Stimulated activated CD4-positive, alpha-beta T cell treated with anti-CD3 and anti-CD28 coated beads, Interleukin-2, amount 100 ng/mL, for 48 hours (primary cell): ENCODE measurements at places on chromosomes 3 and 15.

DNA sequence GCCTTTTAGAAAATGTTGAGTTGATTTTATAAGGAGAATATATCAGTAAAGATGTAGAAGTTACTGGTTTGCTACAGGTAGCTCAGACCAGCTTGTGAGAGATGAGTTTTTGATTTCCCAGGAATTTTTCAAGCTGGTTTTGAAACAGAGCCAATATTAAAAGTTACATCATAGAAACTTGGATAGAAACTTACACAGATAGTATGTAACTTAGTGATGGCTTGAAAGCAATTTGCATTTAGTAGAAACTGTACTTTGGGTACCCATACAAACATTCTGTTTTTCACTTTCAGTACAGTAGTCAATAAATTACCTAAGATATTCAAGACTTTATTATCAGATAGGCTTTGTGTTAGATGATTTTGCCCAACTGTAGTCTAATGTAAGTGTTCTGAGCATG, 93.4 kb downstream of the RBMS3 start:
- DNase-seq: no peak

GRCh38 chr3:191355406-191355805, 25.1 kb upstream of the UTS2B start:
- no peak for DNase-seq

DNA sequence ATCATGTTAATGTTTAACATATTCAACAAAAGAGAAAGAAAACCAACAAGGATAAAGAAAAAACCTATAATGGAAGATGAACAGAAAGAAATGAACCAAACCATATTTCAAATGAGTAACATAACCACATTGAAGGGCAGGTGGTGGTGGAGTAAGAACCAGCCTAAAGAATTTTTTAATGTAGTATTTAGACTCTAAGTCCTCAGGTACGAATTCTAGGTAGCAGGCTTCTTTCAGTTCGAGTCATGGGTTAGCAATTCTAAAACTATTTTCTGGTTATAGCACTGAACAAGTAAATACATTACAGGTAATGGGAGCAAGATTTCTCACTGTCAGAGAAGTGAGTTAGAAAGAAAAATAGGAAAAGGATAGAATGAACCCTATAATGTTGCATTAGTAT, 24.4 kb downstream of the DCBLD2 start:
- DNase-seq: no peak

DNA sequence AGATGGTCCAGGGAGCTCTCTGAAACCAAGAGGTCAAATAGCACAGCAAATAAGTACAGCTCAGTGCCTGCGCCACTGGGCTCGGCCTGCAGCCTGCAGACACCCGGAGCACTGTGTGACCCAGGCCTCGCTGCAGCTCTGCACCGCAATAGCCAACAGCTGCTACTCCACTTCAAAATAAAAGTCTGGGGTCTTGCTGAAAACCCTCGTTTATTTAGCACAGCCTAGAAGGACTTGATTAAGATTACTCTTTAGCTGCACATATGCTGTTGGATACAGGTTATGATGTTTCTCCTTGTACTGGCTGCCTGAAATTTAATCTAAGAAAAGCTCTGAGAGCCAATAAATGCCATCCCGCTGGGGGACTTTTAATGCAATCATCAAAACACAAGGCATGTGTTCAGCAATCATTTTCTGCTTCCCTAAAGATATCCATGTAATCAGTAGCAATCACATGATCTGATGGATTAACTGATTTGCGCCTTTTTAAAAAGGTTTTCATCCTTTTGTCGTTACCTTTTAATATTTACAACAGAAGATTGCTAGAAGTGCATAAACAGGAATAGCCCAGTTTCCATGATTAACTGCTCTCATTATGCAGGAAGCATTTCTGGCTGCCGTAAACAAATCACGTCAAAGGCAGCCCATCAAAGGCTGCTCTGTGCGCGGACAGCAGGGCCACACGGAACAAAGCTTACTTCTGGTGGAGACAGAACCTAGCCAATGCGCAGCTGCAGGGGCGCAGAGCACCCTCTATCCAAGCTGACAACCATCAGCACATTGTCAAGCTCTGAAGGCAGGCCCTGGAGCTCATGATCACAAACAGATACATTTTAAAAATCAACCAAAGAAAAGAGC, 58.8 kb downstream of the CLASP2 start:
- no peak for DNase-seq

DNA sequence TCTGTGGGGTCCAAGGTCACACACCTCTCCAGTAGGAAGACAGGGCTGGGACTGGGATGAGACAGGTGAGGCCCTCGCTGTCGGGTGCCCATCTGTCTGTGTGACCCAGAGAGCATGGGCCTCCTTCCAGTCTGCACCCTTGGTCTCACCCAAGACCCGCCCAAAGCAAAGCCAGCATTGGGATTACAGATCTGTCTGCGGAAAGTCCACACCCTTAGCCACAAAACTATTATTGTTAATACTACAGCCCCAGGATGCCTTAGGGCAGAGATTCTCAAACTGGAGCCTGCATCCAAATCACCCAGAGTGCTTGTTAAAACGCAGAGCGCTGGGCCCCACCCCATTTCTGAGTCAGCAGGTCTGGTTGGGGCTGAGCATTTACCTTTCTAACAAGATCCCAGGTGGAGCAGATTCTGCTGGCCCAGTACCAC, 58.5 kb upstream of the ZNF148 start:
- DNase-seq: no peak

DNA sequence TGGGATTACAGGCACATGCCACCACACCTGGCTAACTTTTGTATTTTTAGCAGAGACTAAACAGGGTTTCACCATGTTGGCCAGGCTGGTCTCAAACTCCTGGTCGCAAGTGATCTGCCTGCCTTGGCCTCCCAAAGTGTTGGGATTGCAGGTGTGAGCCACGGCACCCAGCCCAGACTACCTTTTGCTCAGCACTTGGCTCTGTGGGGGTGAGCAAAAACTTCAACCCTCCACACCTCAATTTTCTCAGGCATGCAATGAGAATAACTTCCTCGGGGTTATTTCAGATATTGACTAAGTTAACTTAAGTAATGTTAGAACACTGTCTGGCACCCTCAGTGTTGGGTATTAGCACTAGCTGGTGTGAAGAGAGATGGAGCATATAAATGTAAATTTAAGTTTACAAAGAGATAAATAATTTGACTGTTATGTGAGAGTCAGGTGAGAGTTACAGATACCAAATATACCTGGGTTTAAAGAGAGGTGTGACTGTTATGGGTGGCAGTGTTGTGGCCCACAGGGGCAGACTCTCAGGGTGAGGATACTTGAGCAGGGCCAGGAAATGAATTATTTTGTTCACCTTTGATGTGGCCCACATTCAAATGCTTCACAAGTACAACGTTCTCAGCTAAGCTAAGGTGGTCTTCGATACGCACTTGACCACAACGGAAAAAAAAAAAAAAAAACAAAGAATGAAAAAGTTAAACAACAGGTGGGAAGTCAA, 29.0 kb downstream of the CPOX start:
- DNase-seq: no peak

DNA sequence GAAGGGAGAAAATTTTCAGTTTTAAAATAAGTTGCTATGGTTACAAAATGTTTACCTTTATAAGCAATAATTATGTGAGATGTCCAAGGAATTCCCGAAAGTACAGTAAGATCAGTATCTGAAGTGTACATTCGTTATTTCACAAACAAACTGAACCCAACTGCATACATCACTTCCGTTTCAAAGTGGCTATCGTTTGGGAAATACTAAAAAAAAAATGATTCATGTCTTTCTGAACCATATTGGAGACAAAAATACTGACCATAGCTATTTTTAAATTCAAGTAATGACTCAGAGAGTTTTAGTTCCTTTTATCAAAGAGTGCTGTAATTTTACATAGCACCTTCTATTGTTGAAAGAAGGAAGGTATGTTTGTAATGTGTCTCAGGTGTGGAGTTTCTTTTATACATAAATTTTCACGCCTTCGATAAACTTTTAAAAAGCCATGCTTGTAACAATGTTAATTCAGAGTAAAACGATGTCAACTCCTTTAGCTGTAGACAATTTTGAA, 8.0 kb upstream of the ANKRD28 start:
- DNase-seq: no peak

GRCh38 chr3:149239357-149239936, 17.8 kb upstream of the CP start:
- DNase-seq: no peak

GRCh38 chr3:120536642-120537041, 59.5 kb upstream of the NDUFB4 start:
- DNase-seq: no peak

DNA sequence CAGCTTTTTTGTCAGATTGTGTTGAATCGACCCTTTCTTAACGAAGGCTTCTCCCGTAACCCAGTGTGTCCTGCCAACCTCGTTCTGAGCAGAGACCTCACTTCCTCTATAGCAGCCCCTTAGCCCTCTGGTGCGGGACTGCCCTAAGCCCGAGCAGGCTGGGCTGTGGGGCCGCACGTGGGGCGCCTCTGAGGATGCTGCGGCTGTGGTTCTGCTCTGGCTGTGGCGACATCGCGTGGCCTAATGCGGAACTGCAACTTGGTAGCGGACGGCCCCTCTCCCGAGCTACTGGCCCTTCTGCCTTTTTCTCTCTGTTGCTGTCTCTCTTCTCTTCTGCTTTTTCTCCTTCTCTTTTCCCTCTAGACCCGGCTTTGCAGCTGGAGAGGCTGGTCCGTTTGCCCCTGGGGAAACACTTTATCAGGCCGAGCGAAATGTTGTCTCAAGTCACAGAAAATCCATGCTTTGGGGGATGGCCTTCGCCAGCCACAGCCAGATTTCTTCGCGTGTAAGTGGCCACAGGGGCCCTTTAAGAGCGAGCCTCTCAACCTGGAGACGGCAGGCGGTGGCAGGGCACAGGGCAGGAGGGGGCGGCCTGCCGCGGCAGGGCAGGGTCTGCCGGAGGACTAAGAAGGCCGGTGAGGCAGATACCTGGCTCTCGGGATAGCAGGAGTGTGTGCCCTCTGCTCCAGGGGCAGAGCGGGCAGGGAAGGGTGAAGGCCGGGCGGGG, 19.4 kb upstream of the KIF23 start:
- peak; percentile 91 for DNase-seq

GRCh38 chr3:84987706-84988504, 29.1 kb downstream of the CADM2 start:
- DNase-seq: no peak

GRCh38 chr3:132228923-132229322, 88.3 kb upstream of the ACP3 start:
- no peak for DNase-seq

- no peak for DNase-seq
These were observed 5.2 kb downstream of the GLB1 start for GRCh38 chr3:33091746-33092145.

DNA sequence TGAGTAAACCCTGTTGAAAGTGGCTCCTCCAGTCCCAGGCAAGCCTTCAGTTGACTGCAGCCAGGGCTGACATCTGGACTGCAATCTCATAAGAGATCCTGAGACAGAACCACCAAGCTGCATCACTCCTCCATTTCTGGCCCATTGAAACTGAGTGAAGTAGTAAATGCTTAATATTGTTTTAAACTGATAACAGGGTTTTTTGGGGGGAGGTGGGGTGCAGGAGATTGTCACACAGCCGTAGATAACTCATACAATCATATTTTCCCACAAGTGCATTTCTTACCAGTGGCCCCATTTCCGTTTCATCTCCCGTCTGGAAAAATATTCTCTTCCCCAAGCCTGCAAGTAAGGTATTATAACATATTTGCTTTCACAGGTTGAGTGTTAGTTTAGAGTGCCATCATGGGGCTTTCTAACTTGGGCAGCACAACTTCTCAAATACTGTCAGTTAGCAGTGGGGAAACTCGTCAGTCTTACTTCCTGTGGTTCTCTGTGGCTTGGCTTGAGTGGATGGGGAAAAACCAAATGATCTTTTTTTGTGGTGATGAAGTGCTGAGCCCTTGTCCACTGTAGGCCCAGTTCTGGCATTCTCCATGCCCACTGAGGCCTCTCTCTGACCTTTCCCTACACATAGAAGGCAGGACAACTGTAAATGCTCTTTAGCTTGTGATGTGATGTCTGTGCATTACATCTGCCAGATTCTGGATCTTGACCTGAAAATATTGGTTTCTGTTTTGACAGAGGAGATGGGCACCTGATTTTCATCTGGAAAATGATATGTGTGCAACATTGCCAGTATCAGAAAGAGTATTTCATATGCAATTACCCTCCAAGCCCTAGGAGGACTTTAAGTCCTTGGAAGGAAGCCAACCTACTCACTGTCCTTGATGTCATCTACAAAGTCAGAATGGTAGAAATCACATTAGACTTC, 90.1 kb upstream of the BHLHE40 start:
- no peak for DNase-seq

GRCh38 chr3:122799322-122799721, 4.5 kb downstream of the SLC49A4 start:
- DNase-seq: no peak

GRCh38 chr3:127698286-127698685, 25.5 kb downstream of the ABTB1 start:
- no peak for DNase-seq

- no peak for DNase-seq
These were observed 69.8 kb downstream of the FGF7 start for GRCh38 chr15:49492830-49493229.

DNA sequence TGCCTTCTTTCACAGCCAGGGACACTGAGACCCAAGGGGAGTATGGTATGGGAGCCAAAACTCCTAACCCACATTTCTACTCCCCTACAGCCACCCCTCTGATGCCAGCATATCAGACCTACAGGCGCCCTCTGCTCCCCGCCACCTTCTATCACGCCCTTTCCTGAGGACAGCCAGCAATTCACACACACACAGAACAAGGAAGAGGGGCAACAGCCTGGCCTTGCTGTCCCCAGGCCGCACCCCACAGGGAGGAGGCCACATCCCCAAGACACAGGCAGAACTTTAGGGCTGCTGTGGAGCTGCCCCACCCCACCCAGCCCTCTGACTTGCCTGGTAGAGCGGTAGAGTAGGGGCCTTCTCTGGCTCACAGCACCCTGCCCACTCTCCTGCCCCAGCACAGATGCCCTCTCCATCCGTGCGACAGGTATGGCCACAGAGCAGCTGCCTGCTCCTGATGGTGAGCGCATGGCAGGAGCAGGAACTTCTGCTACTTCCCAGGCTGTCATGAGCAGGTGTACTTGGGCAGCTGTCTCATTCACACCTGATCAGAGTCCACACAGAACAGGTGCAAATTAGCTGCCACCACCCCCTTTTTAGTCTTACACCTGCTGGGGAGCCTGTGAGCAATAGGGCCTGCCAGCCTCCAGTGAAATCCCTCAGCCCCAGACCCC, 33.4 kb downstream of the CCDC33 start:
- no peak for DNase-seq

GRCh38 chr3:197424674-197425484, 126.5 kb upstream of the DLG1 start:
- DNase-seq: no peak

DNA sequence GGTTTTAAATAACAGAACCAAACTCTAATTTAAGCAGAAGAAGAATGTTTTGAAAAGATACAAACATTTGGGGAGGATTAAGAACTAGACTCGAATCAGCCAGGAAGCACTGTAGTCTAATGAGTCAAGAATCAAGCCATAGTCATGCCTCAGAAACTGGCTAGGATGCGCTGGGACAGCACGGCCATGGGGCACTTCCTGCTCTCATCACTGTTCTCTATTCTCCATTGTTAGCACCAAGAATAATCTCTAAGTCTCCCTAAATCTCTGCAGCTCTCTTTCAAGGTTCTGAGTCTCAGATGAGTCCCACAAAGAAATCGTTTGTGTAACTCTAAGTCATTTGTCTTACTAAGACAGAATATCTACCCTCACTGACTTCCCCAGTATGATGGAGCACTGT, 399.0 kb upstream of the KCNMB2 start:
- no peak for DNase-seq

GRCh38 chr3:155342344-155342743, 48.9 kb upstream of the STRIT1 start:
- no peak for DNase-seq

- no peak for DNase-seq
These were observed 55.9 kb downstream of the C3orf20 start for GRCh38 chr3:14730703-14731382.
